ENCODE measurements at places on chromosomes 3 and 15.

DNA sequence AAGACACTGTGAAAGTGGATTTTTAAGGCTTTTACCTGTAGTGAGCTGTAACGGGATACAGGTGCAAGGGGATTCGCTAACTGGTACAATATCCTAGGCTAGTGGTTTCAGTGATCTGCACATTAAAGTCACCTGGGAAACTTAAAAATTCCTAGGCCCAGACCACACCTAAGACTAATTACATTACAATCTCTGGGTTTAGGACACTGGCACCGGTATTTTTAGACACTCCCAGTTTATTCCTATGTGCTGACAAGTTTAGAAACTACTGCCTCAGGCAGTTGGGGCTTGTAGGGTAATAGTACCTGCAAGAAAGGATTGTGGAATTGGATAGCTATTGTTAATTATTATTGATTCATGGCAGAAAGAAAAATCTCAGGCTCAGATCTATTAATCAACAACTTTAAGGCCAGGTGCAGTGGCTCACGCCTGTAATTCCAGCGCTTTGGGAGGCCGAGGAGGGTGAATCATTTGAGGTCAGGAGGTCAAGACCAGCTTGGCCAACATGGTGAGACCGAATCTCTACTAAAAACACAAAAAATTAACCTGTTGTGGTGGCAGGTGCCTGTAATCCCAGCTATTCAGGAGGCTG lies 50.4 kb upstream of the CASR start:
- DNase-seq: no peak

- no peak for DNase-seq
Observed at GRCh38 chr15:59401824-59402569, 29.3 kb upstream of the MYO1E start.

DNA sequence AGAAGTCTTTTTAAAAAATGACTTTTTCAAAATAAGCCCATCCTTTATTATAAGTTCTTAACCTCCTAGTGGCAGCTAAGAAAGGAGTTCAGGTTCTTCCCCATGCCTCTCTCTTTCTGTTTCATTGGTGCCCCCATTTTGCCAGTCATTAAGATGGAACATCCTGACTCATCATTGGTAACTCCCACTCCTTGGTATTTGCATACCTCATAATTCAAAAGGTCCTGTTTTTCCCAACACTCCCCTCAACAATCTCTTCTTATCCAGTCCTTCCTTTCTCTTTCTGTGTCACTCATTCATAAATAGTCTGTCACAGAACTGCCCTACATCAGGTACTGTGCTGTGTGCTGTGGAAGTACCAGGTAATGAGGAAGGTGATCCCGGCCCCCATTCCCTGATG lies 394.0 kb downstream of the FOXP1 start:
- DNase-seq: peak; percentile 60

- no peak for DNase-seq
Observed at GRCh38 chr3:167587651-167588050, 66.1 kb downstream of the WDR49 start.

GRCh38 chr15:73765778-73766177 lies 12.6 kb upstream of the INSYN1 start:
- DNase-seq: no peak

- DNase-seq: no peak
Observed at GRCh38 chr15:70320482-70320881, 222.8 kb upstream of the TLE3 start.

Measured in IMR-90 (cell line).